ELR (cell line): ENCODE measurements at places on chromosomes 7 and 10.

DNA sequence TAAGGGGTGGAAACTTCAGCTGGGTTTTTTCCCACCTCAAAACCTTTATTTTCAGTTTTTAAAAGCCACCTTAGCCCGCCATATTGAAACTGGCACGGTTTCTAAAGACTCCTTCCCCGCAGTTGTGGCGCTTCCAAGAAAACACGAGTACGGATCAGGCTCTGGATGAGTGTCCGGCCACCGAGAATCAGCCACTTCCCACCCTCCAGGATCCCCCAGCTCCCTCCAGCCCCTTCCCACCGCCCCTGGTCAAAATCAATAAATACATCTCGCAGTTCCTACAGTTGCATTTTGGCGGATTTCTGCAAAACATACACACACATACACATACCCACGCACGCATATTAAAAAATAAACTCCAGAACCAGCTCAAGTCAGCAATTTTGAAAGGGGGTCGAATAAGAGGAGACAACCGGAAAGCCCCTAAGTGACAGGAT, 1.1 kb downstream of the SFMBT2 start:
- DNase-seq = no peak

GRCh38 chr7:1223196-1223981, 9.3 kb upstream of the UNCX start:
- DNase-seq = no peak

DNA sequence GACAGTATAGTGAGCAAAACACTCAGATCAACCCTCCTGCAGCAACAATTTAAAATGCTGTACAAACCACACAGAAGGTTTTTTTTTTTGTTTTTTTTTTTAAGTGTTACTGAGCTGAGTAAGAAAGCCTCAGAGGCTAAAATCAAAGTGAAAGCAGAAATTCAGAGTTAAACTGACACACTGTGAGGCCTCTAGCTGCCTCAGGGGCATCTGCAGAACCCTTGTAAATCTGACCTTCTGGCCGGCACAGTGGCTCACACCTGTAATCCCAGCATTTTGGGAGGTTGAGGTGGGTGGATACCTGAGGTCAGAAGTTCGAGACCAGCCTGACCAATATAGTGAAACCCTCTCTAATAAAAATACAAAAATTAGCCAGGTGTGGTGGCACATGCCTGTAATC, 7.4 kb upstream of the GNA12 start:
- DNase-seq = no peak

DNA sequence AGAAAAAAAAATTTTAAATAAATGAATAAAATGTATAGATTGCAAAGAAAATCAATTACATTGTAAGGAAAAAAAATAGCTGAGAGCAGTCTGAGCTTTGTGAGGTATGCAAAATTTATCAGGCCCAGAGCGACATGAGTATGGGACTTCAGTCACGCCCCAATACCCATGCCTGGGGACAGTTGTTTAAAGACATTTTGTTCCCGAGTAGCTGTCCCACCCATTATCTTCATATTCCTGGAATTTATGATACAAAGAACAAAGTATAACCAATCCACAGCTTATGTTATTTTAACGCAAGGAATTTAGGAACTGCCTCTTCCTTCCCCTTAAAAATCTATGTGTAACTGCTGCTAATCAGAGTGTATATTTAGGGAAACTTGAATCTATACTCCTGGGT, 1.6 kb upstream of the PON2 start:
- DNase-seq = no peak

GRCh38 chr10:117801691-117802090, 245.1 kb downstream of the RAB11FIP2 start:
- DNase-seq = no peak

GRCh38 chr7:115368998-115369397, 447.1 kb downstream of the MDFIC start:
- DNase-seq = no peak

DNA sequence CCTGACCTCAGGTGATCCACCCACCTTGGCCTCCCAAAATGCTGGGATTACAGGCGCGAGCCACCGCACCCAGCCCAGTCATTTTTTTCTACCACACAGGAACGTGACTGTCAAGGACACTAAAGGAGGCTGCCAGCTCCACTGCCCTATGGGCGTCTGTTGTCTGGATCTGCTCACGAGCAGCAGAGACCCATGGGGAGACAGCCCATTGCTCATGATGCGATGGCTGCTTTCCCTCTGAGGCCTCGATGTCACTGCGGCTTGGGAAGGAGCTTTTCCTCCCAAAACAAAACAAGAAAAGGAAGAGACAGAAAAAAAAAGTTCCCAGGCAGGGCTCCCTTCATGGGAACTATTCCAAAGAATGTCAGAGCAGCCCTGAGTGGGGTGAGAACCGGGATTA, 70.5 kb downstream of the DENND2A start:
- no peak for DNase-seq

DNA sequence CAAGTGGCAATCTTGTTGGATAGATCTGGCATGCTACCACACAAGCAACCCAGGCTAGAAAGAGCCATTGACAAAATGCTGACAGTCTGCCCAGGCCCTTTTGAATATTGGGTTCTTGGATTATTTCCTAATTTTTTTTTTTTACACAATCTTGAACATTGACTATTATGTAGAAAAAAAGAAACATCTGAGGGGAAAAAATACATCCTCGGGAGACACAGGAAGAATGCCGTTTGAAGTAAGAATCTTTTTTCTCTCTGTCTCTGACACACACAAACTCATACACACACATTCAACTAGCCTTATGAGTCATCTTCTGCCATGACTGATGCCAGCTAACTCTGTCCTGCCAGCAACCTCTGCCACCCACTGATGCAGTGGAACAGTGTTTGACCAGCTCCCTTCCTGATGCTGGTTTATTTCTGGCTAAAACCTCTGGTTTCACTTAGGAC, 47.2 kb downstream of the SORBS1 start:
- peak; percentile 27 for DNase-seq

- no peak for DNase-seq
Observed at GRCh38 chr7:34488766-34489165, 169.3 kb upstream of the NPSR1 start.

- DNase-seq = peak; percentile 74
Observed at GRCh38 chr10:95814011-95814727, 58.2 kb downstream of the ENTPD1 start.

DNA sequence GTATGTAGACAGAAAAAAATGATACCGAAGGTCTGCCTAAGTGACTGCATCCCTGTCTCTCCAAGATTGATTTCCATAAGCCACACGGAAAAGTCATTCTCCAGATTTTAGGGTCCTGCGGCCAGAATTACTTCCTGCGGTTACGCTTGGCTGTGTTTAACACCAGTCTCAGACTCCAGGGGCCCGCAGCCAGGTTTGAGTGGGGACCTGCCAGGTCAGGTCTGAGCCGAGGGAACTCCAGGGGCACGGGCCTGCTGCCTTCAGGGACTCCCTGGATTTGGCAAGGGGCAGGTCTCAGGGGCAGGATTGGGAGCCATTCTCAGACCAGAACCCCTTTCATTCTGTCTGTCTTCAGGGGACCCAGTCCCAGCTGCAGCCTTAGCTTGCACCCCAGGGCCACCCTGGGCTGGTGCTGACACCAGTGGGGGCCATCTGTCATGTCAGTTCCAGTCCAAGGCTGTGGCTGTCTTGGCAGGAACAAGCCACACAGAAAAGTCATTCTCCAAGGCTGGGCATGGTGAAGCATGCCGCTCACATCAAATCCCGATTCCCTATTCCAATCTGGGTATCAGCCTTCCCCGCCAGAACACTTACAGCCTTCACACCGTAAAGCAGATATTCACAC, 39.0 kb downstream of the TMEM120A start:
- no peak for DNase-seq

- DNase-seq = peak; percentile 95
Observed at GRCh38 chr10:14959221-14960057, at the start of gene MEIG1. TSS of gene MEIG1 (plus strand) at chr10:14959388. CDS start at chr10:14966469, 7,081 bp downstream.
